Activated CD4-positive, alpha-beta T cell treated with anti-CD3 and anti-CD28 coated beads for 48 hours (primary cell): ENCODE measurements at places on chromosomes 7 and 10.

- no peak for DNase-seq
Measured at GRCh38 chr10:48472501-48473069, 132.3 kb downstream of the ARHGAP22 start.

GRCh38 chr10:13928451-13928850 is 341.7 kb downstream of the PRPF18 start:
- DNase-seq: no peak

DNA sequence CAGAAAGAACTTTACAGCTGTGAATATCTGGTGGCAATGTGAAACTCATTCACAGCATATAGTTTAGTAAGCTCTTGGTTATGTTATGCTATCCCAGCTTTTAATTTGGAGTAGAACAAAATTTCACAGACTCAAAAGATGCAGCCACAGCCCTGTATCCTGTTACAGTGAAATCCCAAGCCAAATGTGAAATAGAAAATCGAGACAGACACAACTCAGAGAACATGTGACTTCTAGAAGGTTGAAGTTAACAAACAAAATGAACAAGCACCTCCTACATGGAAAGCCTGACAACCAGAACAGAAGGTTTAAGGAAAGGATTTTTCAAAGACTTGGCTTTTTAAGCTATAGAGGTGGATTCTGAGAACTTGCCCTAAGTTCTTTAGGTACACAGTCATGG is 39.6 kb downstream of the JAZF1 start:
- DNase-seq: no peak

- no peak for DNase-seq
Measured at GRCh38 chr7:77691892-77692491, 4.3 kb upstream of the RSBN1L start.

- no peak for DNase-seq
Measured at GRCh38 chr10:6610647-6611046, 30.6 kb upstream of the PRKCQ start.

DNA sequence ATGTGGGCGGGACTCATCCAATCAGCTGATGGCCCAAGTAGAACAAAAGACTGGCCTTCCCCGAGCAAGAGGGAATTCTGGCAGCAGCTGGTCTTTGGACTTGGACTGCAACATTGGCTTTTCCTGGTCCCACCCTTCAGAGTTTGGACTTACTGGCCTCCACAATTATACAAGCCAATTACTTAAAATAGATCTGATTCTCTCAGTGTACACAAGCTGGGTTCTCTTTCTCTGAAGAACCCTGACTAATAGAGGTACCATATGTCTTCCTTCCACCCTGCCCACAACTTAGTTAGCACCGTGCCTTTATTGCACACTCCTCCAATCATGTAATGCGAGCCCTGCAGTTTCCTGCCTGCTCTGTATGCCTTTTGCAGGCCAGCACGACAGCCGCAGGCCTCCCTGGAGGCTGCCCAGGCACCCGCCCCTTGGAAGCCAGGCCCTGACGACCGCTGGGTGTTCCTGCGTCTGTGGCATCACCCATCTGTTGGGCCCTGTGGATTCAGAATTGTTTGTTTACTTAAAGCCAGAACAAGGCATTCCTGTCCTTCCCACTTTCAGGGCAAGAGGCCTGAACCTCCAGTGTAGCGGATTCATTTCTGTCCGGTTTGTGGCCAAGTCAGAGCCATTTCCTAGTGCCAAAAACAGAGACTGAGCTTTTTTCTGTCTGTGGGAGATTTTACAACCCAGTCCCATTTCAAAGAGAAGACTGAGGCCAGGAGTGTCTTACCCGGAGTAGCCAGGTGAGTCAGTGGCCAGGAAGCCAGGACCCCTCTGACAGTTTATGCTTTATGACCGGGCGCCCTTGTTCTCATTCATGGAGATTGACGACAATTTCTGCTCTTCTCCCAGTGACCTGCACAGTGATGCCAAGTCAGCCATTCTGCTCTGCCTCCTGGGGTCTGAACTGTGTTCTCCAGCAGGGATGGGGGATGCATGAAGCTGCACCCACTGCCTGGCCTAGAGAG is 968 bp upstream of the INMT start:
- DNase-seq: no peak

GRCh38 chr10:121732656-121733445 is 134.6 kb upstream of the FGFR2 start:
- DNase-seq: no peak

- no peak for DNase-seq
Measured at GRCh38 chr7:18361756-18362155, 133.8 kb upstream of the HDAC9 start.

DNA sequence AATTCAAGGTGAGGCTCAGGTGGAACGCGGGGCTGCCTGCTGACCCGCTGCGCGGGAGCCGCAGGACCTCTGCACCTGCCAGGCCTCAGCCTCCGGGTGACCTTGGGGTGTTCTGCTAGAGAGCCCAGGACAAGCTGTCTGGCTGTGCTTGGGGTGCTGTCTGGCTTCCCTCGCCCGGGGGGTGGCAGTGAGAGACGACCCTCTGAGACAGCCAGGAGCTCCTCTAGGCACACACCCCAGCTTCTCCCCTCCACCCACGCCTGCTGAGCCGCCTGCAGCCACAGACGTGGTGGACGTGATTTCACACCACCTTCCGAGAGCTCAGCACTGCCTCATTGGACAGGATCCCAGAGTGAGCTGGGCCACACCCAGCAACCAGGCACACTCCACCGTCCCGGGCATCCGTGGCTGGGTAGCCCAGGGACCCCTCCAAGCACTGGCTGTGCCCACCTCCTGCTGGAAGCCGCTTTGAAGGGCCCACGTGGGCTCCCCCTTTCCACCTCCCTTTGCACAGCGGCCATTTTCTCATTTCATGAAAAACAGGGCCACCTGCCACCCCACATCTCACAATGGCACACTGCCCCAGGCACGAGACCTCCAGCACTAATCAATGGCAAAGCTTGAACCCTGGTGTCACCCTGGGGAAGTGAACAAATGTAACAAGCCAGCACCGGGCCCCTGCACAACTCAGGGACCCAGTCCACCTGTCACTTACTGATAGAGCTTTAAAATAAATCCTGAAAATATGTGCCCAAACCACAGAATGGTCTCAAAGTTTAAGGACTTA is 35.0 kb downstream of the ZFAND2A start:
- no peak for DNase-seq

DNA sequence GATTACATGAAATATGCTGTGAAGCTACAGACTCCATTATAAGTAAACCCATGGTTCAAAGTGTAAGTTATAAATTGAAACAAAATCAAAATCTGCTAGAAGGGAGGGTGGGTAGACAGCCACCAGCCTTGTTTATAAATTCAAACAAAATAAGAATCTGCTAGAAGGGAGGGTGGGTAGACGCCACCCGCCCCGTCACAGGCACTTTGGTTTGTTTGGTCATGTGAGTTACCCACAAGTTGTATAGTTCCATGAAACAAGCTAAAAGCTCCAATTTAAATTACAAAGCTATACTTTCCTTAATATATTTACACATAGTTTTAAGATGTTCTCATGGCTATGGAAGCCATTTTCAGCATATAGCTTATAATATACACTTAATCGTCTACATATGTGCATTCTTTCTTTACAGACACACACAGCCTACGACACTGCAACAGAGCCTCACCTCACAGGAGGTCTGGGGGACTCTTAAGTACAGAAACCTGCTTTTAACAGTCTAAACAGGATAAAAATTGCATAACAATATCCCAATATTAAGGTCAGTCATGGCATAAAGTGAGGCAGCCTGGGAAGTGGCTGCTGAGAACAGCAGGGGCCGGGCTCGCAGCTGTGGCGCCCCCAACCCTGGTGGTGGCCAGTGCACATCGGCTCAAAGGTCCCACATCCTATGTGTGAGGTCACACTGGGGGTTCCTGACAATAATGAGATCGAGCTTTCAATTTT is 28.1 kb upstream of the NCAPG2 start:
- no peak for DNase-seq

- peak; percentile 68 for DNase-seq
Measured at GRCh38 chr7:100894860-100895700, 608 bp downstream of the ACHE start.

DNA sequence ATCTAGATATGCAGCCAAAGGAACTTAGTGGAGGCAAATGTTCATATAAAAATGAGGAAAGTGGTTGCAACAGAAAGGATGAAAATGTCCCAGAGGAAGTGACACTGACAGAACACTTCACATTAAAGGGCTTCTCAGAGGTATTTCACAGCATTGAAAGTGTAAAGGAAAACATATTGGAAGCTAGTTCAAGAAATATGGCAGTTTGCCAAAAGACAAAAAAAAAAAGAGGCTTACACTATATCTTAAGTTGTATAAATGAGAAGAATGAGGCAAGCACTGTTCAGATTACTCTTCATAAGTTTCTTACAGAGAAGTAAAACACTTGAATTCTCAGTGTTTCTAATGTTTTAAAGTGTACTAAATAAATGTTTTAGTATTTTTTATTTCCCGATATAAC is 20.1 kb downstream of the RUNDC3B start:
- no peak for DNase-seq
